Renal cortical epithelial cell (primary cell): ENCODE measurements at places on chromosomes 11 and 22.

DNA sequence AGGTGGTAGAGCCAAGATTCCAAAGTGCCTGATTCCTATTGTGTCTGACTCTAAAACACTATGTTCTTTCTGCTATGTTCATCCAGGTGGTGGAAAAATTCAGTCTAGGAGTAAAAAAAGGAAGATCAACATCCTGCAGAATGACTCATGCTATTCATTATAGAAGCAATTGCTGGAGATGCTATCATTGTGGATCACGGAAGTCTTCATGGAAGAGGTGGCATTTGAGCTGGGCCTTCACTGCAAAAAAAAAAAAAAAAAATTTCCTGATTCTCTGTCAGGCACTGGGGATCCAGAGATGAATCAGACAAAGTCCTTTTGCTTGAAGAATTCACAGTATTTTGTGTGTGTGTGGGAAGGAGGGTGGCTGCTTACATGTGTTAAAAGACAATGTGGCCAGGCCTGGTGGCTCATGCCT lies 1.4 kb upstream of the UVRAG start:
- peak; percentile 70 for DNase-seq

DNA sequence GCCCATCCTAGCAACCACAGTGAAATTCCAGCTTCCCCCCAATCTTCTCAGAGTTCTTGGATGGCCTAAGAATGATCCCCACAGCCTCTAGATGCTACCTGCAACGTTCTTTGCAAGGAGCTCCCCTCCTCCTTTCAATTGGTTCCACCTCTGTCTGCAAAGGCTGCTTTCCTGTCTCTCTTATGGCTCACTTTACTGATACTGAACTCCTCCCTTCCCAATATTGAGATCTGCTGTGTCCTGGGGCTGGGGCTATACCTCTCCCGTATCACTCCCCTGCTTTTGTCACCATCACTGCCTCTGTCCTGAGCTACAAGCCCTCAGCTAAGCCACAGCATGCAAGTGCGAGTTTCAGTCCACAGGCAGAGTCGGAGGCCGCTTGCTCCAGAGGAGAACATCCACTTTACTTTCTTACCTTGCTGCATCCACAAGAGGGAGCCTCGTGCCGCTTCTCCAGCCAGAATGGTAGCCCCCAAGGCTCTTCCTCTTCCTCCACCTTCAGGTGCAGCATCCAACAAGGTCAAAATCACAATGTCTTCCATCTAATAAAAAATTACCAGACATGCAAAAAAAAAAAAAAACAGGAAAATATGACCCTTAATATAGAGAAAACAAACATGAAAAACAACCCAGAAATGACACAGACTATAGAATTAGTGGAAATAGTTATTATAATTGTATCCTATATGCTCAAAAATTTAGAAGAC lies 48.6 kb upstream of the TMEM45B start:
- peak; percentile 25 for DNase-seq

DNA sequence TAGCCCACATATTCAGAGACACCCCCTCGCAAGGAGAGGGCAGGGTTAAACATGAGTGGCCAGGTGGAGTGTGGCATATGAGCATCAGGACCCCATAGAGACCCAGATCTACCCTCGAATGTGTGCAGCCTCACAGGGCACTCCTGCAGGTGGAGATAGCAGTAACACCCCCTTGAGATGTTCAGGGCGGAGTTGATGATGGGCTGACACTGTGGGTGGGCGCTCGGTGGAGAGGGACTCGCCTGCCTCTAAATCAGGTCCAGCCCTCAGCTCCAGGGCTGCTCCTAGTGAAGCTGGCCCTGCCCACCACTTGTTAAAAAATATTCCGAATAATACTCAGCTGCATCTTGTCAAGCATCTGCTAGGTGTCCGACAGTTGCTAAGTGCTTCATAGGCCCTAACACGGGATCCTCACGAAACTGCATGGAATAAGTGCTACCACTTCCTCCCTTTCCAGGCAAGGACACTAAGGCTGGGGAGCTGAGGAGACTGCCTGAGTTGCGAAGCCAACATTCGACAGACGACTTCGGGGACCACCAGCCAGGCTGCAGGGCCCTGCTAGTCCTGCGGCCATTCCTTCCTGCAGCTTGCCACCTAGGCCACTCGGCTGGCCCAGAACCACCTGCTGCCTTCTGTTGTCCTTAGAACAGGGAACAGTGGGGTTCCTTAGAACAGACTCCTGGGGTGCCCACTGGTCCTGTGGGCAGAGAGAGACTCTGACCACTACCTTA lies 74.0 kb upstream of the WNT11 start:
- no peak for DNase-seq

GRCh38 chr11:34300926-34301295 lies 56.9 kb downstream of the ABTB2 start:
- DNase-seq: no peak

DNA sequence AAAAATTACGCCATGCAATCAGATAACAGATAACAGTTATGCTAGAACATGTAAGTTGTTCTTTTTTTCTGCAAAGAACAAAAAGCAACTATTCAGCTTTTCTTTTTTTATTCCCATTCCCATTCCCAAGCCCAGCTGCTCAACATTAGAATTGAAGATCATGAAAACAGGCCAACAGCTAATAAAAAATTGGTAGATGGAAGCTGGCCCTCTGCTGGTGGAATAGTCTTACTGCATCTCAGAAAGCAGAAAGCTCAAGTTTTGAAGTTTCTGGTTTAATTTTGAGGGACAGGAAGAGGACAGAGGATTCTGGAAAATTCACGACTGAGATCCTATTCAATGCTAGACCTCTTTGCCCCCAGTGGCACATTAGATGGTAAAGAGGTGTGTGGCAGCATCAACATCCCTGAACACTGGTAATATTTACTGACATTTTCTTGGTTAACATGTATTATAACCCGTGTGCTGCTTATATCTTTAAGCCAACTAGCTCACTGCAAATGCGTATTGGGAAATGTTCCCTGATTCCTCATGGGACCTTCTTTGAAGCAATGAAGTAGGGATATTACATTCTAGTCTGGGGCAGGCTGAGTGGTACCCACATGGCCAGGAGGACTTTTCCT lies 591.2 kb downstream of the OPCML start:
- peak; percentile 18 for DNase-seq

DNA sequence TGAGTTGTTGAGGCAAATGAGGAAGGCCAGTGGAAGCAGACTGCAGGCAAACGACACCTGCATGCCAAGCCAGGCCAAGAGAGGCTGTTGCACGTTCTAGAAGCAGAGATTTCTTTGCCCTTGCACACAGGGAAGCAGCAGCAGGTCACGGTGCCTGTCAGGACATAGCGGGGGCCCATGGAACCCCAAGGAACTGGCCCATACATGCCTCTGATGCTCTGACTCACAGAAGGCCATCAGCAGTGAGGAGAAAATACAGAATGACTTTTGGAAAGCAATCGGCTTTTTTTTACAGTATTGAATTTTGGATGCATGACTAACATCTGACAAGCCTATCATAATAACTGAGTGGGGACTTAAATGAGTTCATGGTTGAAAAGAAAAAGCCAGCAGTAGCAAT lies 123.9 kb downstream of the MPPED1 start:
- no peak for DNase-seq

DNA sequence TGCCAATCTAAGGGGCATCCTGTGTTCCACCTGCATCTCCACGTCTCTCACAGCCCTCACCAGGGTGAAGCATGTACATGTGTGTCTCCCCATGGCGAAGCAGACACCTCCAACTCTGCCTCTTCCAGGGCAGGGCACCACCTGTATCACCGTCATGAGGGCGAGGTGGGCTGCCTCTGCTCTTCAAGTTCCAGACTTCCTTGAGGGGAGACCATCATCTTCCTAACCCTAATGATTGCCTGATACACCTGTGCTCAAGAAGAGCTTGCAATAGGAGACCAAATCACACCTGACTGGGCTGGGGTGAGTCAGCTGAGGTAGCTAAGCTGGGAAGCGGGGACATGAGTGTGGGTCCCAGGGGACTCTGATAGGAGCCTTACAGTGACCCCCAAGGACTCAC lies 43.7 kb downstream of the GAB4 start:
- DNase-seq: no peak

DNA sequence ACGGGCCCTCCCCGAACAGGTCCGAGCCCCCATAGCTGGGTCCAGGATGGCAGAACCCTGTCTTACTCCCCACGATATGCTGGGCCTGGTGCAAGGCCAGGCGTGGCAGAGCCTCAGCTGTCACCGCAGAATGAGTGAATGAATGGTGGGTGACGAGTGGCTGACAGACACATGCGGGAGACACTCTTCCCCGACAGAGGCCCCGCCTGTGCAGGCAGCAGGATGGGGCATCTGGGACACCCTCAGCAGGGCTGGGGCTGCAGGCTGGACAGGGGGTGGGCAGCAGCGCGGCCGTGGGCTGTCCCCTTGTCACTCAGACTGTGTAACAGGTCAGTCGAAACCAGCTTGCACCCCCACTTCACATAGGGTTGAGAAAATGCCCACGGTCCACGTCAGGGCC lies 18.0 kb downstream of the WNT7B start:
- no peak for DNase-seq

DNA sequence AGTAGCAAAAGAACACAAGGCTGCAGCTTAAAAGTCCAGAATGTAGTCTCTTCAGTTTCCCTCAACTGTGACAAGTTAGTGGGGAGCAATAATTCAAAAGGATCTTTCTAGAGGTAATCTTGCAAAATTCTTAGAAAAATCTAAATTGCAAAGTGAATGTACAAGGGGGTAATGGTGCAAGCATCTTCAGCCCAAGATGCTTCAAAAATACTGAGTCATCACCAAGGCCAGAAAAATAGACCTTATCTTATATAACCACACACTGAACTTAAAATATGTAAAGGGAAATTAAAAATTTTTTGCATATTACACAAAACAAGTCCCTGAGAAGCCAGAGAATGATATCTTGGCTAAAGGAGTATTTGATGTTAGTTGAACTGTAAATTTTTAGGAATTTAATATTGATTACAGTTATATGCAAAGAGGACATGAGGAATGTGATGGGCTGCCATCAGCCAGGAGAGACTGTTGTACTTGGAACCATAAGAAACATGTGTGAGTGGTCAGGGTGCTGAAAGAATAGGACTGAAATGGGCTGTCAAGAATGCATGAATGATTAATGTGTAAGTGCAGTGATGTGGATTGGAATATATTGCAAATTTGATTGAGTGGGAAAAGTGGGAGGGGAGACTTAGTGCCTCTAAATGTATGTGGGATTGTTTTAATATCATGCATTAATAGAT lies 85.7 kb upstream of the LIN7C start:
- no peak for DNase-seq

DNA sequence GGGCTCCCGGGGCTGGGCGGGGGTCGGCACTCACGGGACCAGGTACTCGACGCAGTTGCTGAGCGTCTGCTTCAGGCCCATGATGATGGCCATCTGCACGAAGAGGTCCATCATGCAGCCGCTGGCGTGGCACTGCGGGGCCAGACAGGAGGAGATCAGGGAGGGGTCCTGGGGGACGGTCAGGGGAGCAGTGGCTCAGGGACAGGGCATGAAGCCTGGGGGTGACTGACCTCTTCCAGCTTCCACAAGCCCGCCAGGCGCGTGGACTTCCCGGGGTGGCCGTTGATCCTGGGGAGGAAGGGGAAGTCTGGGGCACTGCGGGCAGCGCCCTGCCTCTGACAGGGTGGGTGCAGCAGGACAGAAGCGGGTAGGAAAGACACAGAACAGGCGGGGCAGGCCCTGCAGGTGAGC lies 6.1 kb upstream of the SIGIRR start:
- no peak for DNase-seq

DNA sequence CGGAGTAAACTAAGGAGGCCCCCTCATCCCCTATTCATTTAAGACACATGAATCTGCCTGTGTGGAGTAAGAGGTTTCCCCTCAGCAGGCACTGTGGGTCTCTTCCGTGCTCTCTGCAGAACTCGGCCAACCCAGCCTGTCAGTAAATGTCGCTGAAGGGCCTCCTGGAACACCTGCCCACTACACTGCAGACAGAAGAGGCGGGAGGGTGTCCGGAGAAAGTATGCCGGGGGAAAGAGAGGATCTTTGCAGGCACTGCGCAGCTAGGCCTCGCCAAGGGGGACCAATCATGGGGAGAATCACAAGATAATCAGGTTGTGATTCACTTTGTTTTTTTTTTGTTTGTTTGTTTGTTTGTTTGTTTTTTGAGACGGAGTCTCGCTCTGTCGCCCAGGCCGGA lies 110.8 kb downstream of the MORC2 start:
- DNase-seq: no peak

GRCh38 chr11:112318184-112318591 lies 57.5 kb upstream of the PLET1 start:
- peak; percentile 87 for DNase-seq

DNA sequence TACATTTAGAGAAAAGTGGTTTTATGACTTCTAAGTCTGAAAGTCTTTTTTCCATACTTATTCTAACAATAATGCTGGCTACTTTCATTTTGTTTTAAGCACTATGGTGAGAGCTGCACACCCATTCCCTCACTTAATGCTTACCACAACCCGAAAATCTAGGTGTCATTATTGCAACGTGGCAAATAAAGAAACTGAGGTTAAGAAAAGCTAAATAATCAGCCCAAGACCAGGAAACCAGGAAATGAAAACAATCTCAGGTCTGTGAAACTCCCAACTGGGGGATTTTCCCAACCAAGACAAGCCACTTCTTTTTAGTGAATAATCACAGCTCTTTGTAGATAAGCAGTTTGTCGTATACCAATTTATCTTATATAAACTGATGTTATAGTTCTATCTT lies 126.3 kb downstream of the SLC1A2 start:
- DNase-seq: no peak

DNA sequence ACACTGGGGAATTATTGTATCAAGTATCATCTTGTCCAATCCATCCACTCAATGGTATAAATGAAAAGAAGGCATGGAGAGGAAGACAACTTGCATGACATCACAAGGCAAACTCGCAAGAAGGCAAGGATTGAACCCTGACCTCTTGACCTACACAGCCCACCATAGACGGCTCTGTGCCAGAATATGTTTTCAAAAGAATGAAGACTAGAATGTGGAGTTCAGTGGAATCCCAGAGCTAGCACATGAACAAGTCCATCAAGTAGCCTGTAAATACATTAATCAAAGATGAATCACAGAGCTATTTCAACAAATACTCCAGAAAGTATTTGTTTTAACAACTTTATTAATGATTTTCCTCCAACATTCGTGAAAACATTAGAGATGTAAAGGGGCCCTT lies 189.7 kb downstream of the GUCY1A2 start:
- no peak for DNase-seq

GRCh38 chr22:30662040-30662439 lies 5.6 kb downstream of the DUSP18 start:
- DNase-seq: no peak

DNA sequence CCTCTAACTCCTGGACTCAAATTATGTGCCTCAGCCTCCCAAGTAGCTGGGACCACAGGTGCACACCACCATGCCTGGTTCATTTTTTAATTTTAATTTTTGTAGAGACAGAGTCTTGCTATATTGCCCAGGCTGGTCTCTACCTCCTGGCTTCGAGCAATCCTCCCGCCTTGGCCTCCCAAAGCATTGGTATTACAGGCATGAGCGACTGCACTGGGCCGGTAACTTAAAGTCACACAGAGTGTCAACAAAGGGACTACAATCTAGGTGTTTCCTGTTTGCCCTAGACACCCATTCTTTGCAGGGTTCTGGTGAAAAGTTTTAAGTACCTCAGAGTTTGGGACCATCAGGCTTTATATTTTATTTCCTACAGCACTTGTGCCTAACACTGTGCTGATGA lies 8.4 kb downstream of the UVRAG start:
- no peak for DNase-seq
